ENCODE measurements at places on chromosomes 12 and 14.

DNA sequence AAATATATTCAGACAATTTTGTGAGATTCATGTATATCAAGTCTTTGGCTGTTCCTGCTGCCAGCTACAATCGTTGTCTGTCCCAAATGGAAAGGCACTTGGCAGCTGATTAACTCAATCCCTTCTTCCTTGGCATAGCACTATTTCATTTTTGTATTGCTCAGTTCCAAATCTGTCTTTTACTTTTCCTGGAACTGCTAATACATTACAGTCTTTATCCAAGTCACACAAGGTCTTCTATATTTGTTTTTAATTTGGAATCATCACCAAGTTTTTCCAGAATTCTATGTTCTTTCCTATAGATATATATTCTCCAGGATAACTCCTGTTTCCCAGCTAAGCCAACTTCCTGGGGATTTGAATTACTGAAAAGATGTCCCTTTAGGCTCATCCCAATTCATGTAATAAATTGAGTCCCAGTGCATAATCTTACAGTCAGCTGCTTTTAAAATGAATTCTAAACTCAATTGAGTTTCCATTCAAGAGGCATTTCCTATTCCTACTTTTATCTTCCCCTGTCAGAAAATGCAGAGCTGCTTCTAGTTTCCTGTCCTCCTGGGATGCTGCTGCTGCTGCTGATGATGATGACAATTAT lies 45.9 kb downstream of the DYRK2 start:
- DNase-seq, result no peak

DNA sequence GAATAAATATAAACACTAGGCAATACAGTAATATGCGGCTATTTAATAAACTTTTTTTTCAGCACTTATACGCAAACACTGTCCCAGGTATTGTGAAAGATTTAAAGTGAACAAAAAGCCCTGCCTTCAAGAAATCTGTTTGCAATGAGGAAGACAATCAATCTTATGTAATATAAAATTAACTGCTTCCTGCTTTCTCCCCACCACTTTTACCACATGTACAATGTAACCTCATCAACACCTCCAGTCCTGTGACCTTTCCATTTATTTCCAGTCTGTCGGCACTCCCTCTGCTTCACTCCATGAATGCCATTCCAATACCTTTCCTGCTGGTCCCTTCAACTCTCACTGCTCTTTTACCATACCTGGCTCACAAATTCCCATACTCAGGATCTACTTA lies 10.5 kb downstream of the SNX6 start:
- no peak for DNase-seq

DNA sequence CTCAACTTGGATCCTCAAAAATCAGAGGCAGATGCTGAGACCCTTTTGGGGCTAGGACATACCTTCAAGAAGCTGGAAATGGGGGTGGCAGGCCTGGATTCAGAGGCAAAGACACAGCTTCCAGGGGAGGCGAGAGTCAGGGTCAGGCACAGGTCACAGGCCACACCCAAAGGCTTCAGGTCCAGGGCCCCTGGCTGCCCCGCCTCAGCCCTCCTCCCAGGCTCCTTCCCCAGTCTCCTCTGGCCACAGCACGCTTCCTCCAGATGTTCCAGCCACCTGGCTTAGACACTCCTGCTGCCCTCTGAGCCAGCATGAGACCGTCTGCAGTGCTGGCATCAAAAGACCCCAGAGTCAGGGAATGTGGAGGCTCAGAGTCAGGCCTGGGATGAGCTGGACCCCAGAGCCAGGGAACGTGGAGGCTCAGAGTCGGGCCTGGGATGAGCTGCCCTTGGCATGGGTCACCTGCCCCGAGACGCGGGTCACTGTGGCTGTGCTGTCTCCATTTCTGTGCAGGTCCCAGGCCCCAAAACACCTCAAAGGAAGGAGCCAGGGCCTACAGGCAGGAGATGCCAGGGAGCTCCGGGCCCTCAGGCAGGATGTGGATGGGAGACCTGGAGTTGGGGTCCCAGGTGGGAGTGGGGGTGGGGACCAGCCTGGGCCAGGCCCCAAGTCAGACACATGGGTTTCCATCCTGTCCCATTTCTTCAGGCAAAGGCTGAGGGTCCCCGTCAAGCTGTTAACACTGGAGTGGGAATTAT lies 58.9 kb downstream of the DIO3 start:
- no peak for DNase-seq

- no peak for DNase-seq
These were observed 24.8 kb upstream of the SLC6A15 start for GRCh38 chr12:84937415-84937814.

DNA sequence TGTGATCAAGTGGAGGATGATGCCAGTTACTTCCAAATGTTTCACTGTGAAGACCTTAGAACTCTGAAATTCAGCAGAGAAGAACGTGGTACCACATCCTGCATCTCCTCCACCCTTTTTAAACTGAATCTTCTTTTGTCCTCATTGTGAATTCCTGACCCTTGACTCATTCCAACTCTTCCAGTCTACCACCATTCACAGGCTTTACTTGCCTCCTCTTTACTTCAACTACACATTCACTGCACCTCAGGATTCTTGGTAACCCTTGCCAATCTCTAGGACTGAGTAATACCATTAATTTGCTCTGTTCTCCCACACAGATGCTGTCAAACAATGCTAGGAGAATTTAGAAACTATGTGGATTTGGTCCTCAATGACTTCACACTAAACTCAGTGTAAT lies 37.3 kb downstream of the PPP1R12A start:
- DNase-seq, result peak; percentile 95

- no peak for DNase-seq
These were observed 320.7 kb downstream of the PAWR start for GRCh38 chr12:79370021-79370420.
